ENCODE measurements at places on chromosomes 2 and 18. TPM values are rescaled to one million over a fixed set of nuclear protein-coding genes. Genes with fewer than 3 reads are reported as not detected.

Gene CCDC85A
- not detected for total RNA-seq

Gene NT5C1B
- not detected for total RNA-seq

Gene ASXL3
- total RNA-seq = under 0.01 TPM

Gene GRHL1
- 33.9 TPM for total RNA-seq

Gene CPLX4
- total RNA-seq = not detected

Measured in airway epithelial cell (primary cell).